Hypothalamus (tissue), 51 donors: ENCODE measurements at places on chromosomes 4 and X.

DNA sequence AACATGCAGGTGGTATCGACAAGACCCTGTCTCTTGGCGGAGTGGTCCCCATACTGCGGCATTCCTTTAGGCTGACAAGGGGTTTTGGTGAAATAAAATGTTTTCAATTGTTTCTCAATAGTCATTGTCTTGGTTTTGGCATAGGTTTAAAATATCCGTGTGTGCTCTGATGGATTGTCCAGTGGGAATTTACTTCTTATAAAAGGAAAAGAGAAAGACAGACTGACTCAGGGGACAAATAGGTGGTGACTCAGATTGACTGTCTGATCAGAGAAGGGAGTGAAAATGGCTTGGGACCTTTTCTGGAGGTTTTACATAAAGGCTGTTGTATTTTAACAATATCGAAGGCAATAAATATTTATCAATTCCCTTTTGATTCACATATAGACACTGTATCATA lies 129.8 kb downstream of the SORBS2 start:
- DNase-seq = no peak

- no peak for DNase-seq
These were observed 707.9 kb downstream of the CENPC start for GRCh38 chr4:66837279-66837922.

DNA sequence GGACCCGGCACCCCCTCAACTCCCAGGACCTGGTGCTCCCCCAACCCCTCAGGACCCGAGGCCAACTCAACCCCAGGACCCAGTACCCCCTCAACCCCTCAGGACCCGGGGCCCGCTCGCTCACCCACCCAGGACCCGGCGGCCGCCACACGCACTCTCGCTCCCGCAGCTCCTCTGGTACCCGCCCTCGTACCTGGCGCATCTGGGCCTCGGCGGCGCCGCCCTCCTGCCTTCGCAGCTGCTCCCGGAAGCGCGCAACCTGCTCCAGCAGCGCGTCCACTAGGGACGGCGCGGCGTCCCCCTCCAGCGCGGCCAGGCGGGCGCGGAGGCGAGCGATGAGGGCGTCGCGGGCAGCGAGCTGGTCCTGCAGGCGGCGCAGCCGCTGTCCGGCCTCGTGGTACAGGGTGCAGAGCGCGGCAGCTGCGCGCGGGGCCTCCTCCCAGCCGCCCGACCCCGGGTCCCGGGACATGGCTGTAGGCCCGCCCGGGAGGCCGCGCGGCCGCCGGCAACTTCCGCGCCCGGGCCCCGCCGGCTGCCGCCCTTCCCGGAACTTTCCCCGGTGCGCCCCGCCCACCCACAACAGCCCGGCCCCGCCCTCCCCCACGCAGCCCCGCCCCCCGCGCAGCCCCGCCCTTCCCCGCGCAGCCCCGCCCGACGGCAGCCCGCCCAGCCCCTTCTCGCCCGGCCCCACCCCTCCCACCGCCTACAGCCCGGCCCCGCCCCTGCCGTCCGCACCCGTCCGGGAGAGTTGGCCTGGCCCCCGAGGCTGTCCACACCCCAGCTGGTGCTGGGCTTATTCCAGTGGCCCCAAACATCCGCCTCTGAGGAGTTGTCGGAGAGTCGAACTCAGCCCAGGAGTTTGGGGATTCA lies at the start of gene TNIP2:
TSS of gene TNIP2 (minus strand) at position 516 of the 870 bp plus-strand sequence. CDS start at position 469, 47 bp downstream.
- DNase-seq = peak; percentile 87

DNA sequence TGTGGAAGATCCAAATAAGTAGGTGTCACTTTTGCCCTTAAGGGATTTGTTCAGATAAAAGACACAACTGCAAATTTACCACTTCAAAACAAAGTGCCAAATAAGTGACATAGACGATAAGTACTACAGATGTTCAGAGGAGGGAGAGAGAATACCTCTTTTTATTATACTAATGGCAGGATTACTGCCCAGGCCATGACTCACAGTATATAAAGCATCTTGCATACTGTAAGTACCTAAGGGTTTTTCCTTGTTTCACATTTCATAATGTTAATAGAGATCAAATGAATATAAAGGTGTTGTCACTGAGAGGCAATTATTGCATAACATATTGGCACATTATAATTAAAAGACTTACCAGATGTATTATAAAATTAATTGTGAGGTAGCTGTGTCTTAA lies 46.4 kb downstream of the PTPN13 start:
- DNase-seq = no peak

GRCh38 chr4:73860917-73861316 lies 7.8 kb downstream of the PF4V1 start:
- no peak for DNase-seq

- no peak for DNase-seq
These were observed 385.4 kb upstream of the MAD2L1 start for GRCh38 chr4:120452001-120452400.

- no peak for DNase-seq
These were observed 158.6 kb upstream of the ADGRL3 start for GRCh38 chr4:61041527-61041926.

DNA sequence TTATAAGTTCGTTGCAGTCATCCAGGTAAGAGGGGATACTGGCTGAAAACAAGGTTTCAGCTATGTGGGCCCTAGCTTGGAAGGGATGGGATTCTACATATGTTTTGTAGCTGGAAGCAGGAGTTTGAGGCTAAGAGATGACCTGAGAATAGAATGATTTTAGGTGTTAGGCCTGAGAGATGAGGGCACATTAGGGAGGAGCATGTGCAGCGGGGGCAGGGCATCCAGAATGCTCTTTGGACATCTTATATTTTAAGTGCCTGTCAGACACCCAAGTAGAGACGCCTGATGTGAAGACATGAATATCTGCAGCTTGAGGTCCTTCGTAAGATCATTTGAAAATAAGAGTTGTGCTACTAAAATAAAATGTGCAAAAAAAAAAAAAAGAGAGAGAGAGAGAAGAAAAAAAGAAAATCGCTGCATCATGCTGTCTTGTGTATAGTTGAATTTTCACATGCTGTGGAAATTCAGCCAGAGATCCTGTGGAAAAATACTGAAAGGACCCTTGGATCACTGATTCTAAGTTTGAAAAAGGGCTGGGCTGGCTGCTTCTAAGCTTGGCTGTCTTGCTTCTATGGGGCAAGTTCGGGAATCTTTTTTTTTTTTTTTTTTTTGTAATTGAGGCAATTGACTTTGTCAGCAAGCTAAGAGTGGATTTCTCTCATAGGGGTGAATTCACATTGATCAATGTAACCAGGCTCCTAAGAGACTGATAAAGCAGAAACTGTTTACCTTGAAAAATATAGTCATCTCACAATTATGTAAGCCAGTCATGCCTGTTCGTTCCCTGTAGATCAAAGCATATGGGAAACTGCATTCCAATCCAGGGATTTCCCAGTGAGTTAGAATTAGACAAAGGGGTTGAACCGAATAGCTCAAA lies 341.0 kb upstream of the GATB start:
- DNase-seq = no peak

DNA sequence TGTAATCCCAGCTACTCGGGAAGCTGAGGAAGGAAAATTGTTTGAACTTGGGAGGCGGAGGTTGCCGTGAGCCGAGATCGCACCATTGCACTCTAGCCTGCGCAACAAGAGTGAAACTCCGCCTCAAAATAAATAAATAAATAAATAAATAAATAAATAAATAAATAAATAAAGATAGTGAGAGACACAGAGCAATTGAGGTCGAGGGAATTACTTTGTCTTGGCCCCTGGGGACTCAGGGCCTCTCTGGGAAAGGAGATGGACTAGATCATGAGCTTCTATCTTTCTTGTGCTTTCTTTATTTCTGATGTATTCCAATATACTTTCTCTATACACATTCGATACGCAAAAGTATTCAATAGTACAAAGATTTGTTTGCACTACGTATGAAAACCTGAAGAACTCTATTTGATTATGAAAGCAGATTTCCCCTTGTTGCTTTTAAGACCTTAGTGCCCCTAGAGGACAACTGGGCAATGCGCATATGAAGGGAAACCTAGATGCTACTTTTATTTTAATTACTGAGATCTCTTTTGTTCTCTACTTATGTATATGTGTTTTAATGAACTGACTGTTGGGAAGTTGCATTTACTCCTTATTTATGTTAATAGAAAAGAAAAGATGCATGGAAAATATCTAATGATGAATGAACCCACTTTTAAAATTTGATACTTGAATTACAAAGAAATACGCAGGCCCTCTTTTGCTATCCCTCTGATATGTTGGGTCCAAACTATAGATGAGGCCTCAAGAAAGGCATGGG lies 12.8 kb upstream of the ELOVL6 start:
- no peak for DNase-seq

DNA sequence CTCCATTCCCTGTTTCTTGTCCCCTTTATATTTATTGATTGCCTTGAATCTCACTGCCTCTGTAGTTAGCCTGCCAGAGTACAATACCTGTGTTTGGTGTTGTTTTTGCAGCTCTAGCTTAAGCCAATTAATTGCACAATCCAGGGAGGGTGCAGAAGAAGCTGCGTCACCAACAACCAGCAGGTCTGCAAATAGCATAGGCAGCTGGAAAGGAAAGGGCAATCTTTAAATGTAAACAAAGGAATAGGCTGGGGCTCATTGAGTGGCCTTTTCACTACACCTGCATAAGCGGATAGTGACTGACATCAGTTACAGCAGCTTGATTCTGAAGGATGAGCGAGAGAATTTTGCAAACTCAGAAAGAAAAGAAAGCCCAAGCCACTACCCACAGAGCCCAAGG lies 106.8 kb upstream of the RAI2 start:
- no peak for DNase-seq

DNA sequence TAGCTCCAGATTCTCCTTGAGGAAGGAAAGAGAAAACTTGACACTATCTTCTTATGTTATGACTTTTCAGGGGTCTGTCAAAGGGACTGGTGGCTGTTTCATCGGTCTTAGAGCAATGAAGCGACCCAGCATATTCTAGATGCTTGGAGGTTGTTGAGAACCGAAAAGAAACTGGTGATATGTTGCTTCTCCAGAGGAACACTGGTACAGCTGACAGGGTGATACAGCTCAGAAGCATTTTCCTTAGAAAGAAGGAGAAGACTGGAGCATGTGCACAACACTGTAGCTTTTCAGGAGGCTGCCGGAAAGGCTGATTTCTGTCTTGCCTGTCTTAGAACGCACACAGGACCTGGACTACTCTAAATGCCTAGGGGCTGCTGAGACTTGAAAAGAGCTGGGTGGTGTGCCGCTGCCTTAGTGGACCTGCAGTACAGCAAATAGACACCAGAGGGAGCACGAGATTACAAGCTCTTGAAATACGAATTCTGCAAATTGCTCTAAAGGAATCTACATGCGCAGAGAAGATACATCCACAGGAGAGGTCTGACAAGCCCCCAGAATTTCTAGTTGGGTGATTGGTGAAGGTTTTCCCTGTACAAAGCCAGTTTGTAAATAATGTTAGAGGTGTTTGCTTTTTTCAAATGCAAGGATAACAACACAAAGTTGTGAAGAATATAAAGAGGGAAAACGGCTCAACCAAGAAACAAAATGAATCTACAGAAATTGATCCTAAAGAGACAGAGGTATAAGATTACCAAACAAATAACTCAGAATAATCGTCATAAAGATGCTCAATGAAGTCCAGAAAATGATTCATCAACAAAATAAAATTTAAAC lies 223.1 kb upstream of the DMD start:
- peak; percentile 3 for DNase-seq

- no peak for DNase-seq
These were observed 438.3 kb downstream of the CENPC start for GRCh38 chr4:67106861-67107460.

GRCh38 chrX:150012647-150013381 lies 74.5 kb upstream of the EOLA2 start:
- no peak for DNase-seq

GRCh38 chr4:172042714-172043114 lies 229.5 kb downstream of the GALNTL6 start:
- DNase-seq = no peak

DNA sequence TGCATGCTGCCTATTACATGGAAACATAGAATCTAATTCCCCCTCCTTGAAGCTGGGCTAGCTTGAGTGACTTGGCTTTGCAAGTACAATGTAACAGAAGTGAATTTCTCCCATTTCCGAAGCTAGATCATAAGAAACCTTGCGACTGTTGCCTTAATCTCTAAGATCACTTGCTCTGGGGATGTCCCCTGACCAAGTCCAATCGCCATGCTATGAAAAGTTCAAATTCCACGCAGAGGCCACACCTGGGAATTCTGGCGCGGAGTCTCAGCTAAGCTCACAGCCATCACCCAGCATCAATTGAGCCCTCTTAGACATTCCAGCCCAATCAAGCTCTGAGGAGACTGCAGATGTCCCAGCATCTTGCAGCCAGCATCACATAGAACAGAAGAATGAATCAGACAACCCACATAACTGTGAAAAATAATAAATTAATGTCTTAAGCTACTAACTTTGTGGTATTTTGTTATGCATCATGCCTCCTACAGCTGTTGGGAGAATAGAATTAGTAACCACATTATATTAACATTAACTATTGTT lies 27.0 kb downstream of the GPM6A start:
- DNase-seq = no peak

DNA sequence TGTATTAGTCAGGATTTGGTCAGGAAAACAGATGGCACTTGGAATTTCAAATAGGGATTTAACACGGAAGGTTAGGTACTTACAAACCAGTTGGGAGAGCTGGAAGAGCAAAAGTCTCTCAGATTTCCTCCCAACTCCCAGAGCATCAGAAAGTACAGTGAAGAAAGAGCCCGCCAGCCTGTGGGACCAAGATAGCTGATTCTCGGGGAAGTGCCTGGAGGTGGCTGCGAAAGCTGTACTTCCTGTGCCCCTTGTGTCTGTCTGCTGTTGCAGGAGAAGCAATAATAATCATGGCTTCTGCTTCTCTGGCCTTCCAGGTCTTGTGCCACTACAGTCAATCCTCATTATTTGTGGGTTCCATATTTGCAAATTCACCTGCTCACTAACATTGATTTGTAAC lies 221.0 kb upstream of the BCOR start:
- DNase-seq = no peak

DNA sequence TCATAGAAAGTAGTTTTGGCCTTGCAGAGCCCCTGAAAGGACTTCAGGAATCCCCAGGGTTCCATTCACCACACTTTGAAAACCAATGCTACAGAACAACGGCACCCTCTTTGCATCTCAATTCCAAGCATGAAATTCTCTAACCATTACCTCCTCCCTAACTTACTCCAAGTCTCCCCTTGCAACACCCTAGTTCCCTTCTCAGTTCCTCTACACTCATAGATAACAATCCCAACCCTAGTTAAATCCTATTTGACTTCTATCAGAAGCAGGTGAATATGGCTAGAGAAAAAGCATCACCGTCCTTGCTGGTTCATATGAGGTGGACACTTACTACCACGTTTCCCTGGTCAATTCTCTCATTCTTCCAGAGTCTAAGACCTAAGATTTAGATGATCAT lies 2.4 kb downstream of the RCHY1 start:
- DNase-seq = no peak

- DNase-seq = no peak
These were observed 3.2 kb downstream of the SLITRK2 start for GRCh38 chrX:145820825-145821224.
